ENCODE measurements at places on chromosomes 16 and 17.

DNA sequence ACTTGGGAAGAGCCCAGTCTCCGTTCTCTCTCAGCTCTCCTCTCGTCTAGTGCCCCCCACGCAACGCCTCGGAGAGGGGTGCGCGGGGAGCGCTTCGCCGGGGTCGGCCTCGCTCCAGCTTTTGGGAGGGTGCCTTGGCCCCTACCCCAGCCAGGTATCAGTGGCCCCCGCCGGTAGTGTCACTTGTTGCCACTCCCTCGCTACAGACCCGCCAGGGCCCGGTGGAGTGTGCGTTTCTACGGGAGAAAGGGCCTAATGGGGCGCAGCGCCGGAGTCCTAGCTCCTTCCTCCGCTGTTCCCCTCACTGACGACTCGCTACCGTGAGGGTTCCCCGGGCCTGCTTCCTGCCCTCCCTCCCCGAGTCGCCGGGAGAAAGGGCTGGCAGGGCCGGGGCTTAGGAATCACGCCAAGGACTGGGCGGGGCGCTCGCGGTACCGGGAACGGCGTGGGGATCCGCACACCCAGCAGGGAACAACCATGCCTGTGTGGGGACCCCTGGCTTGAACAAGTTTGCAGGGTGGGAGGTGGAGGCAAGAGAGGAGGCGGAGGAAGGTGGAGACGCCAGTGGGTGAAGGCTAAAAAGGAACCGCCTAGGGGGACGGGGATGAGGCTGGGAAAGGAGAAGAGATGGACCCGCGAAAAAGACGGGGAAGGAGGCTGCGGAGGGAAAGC is 997 bp upstream of the CDH11 start:
- DNase-seq, result peak; percentile 64

- DNase-seq, result no peak
Measured at GRCh38 chr17:59542960-59543635, 22.3 kb upstream of the DHX40 start.

- no peak for DNase-seq
Measured at GRCh38 chr17:32528825-32529224, 42.0 kb downstream of the CDK5R1 start.

DNA sequence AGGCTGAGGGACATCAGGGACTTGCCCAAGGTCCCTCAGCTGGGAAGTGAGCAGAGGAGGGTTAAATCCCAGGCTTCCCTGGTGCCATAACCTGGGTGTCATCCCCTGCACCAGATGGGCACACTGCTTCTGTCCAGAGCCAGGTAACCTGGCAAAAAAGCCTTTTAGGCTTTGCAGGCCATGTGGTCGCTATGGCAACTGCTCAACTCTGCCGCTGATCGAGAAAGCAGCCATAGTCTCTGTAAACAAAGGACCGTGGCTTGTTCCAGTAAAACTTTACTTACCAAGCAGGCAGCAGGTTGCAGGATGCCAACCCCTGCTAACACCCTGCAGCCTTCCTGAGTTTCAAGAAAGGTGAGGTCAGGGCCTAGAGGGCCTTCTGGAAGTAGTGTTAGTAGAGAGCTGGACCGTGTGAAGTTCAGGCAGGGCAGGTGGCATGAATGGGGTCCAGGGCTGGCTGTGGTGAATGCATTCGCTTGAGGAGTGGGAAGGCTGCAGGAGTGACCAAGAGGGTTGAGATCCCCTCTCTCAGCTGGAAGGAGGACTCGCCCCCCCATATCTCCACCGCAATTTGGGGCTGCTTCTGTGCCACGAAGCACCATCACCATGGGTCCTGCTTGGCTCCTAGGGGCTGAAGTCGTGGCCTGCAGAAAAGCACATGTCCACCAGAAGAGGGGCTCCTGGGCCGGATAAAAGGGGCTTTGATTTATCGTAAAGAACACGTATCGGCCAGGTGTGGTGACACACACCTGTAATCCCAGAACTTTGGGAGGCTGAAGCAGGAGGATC is 91.3 kb downstream of the SOCS1 start:
- no peak for DNase-seq

GRCh38 chr16:28882551-28883160 is 4.4 kb downstream of the ATP2A1 start:
- no peak for DNase-seq

DNA sequence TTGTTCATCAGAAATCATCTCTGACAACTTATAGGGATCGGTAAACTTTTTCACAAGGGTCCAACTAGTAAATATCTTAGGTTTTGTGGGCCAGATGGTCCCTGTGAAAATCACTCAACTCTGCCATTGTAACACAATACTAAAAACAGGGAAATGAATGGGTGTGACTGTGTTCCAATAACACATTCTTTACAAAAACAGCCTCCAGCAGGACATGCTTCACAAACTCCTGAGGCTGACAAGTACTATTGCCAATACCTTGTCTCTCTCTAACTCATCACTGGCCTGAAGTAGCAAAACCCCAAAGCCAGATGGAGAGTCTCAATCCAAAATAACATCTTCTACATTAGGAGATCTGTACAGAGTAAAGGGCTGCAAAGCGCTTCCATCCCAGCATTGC is 312.3 kb downstream of the TOX3 start:
- no peak for DNase-seq

- no peak for DNase-seq
Measured at GRCh38 chr16:64364894-64365293, 757.0 kb downstream of the CDH11 start.

GRCh38 chr17:68820825-68821481 is 134.2 kb downstream of the ABCA8 start:
- no peak for DNase-seq

DNA sequence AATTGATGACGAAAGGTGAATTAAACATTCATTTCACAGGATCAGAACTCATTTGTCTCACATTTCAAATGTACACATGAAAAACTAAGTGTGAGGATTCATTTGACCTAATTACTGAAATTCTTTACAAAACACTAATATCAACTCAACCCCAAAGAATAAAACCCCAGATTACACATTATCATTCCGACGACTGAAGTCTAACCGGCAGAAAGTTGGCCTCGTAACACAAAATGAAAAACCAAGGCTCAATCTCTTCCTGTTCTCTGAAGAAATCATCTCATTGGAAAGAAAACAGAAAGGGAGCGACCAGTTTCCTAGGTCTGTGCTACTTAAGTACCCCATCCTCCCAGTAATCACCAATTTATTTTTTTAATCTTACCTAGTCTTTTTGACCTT is 1.8 kb downstream of the JPT1 start:
- DNase-seq, result no peak

DNA sequence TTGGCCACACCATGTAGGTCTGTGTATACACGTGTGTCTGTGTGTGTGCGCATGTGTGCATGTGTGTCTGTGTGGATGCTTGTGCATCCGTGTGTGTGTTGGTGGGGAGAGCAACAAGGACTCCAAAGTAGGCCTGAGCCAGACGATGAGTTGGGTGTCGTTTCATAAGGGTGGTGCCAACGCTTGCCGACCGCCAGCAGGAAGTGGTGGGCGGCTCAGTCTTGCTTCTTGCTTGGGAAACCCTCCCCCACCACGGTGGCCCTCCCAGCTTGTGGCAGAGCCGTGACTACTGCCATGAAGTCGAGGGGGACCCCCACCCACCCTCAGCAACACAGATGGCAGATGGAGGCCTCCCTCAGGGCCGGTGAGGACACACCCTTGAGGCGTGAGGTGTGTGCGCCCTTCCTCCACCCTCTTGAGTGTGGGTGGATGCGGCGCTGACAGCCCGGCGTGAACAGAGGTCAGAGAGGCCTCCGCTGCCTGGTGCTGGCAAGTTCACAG is 17.5 kb downstream of the SBK1 start:
- no peak for DNase-seq

- peak; percentile 37 for DNase-seq
Measured at GRCh38 chr17:77555741-77556291, 402.7 kb upstream of the TNRC6C start.
